CD4-positive, alpha-beta T cell treated with Interleukin-12 subunit alpha and Interleukin-12 subunit beta, for 1 hour (primary cell): ENCODE measurements at places on chromosomes 12 and 14.

DNA sequence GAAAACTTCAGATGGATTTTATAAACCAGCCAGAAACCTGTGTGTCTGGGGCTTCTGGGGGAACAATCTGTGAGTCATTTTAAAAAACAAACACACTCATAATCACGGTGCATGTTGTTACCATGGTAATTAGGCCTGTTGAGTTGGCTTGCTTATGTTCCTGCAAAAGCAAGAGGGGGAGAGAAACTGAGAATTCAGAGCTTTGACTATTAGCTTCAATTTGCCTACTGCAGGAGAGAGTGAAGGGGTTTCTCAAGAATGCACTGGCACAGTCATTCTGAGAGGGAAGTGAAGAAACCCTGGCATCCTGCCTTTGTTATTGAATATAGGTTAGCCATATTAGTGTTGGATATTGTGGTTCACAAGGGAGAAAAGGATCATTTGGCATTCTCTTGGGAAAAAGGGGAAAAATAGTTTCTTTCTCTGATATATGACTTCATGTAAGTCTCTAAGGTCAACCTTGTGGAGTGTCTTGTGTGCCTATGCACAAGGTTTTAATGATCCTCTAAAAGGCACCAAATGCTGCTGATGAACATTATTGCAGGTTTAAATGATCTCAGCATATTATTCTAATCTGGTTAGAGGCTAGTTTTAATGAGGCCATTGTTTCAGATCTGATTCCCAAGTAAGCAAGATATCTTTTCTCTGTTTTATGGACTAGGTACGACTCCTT, 12.9 kb downstream of the GNG2 start:
- DNase-seq = peak; percentile 66

DNA sequence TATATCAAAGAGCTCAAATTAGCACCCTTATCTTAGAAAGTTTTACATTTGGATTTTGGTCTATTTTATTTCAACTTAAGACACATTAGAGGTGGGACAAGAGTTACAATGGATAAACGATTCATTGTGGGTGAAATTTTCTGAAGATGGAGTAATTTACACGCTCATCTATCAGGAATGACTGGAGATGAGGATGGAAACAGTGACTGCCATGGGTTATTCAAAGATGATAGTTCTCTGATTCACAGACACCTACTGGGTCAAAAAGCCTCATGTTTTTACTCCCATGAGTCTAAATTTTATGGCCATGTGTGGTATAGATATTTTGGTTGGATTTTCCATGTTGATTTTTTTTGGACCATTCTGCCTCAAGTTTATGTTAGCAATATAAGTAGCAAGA, 22.1 kb downstream of the SAMD4A start:
- no peak for DNase-seq

DNA sequence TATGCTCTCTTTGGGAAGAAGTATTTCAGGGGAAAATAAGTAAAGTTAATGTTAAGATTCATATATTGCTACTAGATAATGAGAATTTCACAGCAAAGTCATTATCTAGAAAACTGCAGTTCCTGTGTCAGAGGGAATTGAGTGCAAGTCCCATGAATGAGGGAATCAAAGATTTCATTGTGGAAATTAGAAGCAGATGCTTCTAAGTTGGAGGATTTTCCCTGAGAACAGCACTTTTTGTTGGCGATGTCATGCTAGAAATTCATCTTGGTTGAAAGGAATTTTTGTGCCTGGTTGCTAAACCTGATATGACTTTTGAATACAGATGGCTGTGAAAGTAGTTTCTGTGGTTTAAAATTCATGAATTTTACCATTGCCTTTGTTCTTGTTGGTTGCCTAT, 25.6 kb downstream of the FRMD6 start:
- DNase-seq = no peak

GRCh38 chr12:113673458-113674238, 202.0 kb upstream of the LHX5 start:
- DNase-seq = no peak

GRCh38 chr12:57461276-57461916, 1.8 kb downstream of the GLI1 start:
- DNase-seq = peak; percentile 44

DNA sequence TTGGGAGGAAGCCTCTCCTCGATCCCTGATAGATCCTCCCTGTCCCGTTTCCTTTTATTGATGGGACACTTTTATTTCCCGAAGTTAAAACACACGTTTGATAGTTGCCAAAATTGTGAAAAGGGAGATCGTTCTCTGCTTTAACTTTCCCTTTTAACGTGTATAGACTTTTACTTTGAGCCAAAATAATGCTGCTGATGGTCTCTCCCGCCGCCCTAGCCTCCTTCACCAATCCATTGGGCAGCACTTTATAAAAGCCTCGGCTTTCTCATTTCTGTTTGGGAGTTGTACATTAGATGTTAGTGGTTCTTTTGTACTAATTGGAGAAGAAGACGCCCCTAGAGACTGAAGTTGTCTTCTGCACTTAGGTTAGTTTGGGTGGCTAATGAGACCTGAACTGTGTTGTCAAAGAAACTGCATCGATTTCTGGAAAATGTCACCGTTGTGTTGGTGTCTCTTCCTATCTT, 1.4 kb downstream of the TMTC2 start:
- DNase-seq = peak; percentile 5

GRCh38 chr14:74988131-74988530, 14.6 kb upstream of the EIF2B2 start:
- no peak for DNase-seq

DNA sequence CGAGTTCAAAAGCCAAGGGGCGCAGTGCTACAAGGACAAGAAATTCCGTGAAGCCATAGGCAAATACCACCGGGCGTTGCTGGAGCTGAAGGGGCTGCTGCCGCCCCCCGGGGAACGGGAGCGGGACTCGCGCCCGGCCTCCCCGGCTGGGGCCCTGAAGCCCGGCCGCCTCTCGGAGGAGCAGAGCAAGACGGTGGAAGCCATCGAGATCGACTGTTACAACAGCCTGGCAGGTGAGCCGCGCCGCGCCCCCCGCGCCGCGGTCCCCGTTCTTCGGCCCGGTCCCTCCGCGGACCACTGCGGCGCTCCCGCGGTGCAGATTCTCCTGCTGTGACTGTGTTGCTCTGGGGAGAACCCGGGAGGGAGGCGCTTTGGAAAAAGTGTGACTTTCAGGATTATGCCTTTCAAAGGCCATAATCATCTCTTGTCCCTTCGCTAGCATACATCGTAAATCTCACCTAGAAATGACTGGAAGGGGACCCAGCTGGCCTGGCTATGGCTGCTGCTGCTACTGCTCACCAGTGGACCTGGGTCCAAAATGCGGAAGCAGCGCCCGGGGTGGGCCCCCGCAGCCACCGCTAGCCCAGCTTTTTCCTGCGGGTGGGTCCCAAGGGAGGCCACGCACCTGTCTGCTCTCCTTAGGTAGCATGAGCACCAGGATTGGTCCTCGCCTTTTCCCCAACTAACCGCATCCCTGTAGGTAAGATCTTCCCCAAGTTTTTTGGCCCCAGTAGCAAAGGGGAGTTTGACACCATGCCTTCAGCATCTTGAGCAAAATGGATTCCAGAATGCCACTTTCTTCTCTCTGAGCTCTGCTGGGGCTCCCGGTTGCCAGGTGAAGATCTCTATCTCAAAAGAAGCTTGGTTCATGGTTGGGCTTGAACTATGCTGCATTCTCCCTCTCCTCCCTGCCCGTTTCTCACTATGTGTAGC, 853 bp downstream of the TTC9 start:
- peak; percentile 34 for DNase-seq

GRCh38 chr12:111788178-111788654, 21.5 kb downstream of the ALDH2 start:
- DNase-seq = no peak

GRCh38 chr12:112466011-112466422, 47.3 kb downstream of the PTPN11 start:
- no peak for DNase-seq
